ENCODE measurements at places on chromosomes 5 and 9.

DNA sequence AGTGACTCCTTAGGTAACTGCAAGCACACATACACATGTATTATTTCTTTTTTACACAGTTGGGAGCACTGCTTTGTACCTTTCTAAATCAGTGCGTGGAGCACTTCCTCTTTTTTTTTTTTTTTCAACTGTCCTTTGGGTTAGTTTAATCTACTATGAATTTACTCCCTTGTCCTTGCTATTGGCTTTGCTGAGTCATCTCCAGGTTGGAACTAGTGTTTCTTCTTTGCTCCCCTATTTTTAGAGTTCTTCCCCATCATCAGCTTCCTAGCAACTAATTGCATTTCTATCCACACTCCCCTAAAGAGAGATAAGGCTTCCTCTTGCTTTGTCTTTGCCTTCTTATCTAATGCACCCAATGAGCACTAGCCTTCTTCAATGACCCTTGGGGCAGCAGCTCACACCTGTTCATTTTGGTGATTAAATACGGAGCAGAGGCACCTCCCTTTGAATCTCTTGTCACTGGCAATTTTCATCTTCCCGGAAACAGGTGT lies 24.3 kb downstream of the S100Z start:
- no peak for DNase-seq

DNA sequence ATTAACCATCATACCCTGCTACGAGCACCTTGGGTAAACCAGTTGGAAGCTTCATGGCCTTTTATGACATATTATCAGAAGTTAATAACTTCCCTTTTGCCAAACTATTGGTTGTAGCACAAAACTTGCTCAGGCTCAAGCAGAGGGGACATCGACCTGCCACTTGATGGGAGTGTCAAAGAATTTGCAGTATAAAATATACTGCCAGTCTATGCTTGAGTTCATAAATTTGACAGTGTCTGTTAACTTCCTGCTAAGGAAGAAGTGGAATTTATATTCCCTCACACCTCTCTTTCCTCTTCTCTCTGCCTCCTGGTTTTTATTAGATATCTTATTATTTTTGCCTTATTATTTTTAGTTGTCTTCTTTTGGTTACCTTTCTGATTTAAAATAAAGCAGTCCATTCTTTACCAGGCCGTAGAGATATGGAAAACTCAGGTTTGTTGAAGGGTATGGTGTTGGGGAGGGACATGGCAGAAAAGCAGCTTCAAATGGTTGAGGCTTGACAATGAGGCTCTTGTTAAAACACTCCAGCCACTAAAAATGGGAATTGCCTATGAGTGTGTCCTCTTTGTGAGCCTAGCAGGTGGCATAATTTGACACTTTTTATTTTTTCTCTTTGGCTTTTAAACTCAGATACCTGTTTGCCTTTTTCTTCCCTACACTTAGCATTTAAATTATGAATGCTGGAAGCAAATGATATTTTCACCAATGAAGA lies 298.0 kb downstream of the DOCK8 start:
- DNase-seq = no peak

- no peak for DNase-seq
Observed at GRCh38 chr5:157309796-157310195, 43.9 kb downstream of the CYFIP2 start.

GRCh38 chr9:137054932-137055384 lies 1.1 kb upstream of the ENTPD2 start:
- no peak for DNase-seq

Data from activated T-helper 1 cell treated with anti-CD3 and anti-CD28 coated beads, Interleukin-2, amount 50 U/mL, for 16 hours (primary cell).